ENCODE measurements at places on chromosomes 4 and X.

DNA sequence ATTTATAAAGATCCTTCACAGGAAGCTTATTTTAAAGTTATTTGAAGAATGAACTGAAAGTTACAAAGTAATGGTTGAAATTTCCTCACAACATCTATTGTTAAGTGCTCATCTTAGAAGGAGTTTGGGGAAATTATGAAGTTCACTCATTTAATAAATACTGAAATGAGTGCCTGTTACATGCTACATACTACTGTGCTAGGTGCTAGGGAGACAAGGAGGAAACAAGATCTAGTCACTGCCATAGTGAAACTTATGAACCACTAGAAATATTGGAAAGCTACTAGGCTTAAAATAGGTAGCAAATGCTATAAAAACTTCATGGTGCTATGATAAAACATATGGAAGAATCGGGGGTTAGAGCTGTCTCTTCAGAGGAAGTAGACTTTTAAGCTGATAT lies 97.1 kb downstream of the JADE1 start:
- no peak for DNase-seq

- DNase-seq = no peak
Observed at GRCh38 chr4:28238876-28239275, 1378.2 kb downstream of the STIM2 start.

DNA sequence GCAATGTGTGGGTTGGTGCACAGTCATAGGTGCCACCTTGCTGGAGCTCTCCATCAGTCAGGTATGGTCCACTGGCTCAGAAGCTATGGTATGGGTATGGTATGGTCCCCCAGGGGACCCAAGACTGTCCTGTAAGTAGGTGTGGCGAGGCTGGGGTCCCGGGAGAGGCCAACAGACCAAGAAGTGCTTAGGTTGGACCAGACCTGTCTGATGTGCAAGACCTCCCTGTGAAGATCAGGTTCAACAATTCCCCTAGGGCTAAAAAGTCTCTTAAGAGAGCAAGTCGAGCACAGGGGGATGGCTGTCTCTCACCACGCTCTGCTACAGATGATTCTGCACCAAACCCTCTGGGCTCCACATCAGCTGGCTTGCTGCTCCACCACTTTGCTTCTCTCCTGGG lies 1145.0 kb downstream of the RPA4 start:
- DNase-seq = no peak

DNA sequence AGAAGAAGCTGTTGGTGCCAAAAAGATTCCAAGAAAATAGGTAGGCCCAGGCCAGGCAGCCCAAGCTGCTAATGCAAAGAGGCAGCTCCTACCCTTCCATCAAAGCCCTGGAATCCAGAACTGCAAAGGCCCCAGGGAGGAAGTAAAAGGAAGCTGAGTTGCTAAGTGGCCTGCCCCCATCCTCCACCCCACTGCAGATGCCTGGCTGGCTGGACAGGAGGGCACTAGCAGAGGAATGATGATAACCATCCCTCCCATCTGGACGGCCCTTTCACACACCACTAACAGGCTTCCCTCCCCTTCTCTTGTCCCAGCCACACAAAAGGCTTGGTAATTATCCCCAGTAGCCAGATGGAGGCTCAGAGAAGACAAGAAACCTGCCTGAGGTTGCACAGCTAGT lies 32.4 kb upstream of the PJA1 start:
- no peak for DNase-seq

DNA sequence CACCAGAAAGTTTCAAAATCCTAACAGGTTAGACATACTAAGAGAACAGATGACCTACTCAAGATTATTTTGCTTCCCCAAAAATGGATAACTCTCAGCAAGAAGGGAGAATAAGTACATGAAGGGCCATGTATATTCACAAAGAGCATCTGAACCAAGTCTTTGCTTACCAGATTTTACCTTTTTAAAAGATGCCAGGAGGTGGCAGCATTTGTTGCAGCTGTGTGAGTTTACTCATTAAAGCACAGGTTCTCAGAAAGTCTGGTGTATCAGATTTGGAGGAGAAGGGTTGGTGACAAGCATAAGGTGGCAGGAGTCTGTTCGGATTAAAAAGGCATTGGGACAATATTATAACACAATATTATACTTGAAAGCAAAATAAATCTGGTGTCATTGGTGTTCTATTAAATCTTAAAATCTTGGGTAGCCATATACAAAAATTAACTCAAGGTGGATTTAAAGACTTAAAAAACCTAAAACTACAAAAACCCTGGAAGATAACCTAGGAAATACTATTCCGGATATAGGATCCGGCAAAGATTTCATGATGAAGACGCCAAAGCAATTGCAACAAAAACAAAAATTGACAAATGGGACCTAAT lies 51.3 kb upstream of the NFKB1 start:
- DNase-seq = peak; percentile 77

- DNase-seq = peak; percentile 57
Observed at GRCh38 chrX:9141496-9141895, 107.6 kb upstream of the FAM9B start.
